Activated CD4-positive, alpha-beta T cell treated with anti-CD3 and anti-CD28 coated beads, Interleukin-2, amount 50 U/mL, for 1 hour (primary cell): ENCODE measurements at places on chromosomes 12 and 14.

DNA sequence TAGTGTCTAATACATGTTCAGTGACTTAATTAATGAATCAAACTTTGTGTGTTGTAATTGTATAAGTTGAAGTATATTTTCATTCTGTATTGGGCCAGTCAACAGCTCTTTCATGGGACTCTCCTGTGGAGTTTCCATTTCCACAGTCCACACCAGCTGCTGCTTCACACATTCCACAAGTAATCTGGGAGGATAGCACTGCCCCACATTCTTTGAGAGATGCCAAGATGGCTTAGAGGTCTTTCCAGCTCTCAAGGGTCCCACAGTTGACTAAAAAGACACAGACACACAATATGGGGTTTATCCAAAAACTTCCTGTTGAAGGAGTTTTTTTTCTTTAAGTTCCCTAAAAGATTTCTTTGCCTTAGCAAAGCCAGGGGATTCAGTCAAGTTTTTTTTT is 408.3 kb downstream of the AACS start:
- no peak for DNase-seq

- DNase-seq = no peak
Observed at GRCh38 chr14:75191100-75191499, 14.7 kb upstream of the TMED10 start.

DNA sequence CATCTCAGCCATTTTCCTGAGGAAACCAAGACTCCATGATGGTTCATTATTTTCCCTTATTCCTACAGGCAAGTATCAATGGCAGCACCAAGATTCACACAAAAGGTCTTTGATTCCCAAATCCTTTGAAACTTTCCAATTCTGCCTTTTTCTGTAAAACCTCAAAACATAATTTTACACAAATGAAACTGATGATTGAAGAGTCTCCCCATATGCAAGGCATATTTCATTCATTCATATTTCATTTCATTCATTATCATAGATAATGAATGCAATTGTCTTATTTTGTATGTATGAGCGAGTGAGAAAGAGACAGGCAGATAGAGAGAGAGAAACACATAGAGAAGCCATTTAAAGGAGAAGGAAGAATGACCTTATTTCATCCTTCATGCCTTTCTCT is 172.8 kb downstream of the BTG1 start:
- no peak for DNase-seq

GRCh38 chr14:26132061-26132645 is 465.7 kb downstream of the NOVA1 start:
- no peak for DNase-seq

- no peak for DNase-seq
Observed at GRCh38 chr12:86257134-86257533, 943 bp upstream of the MGAT4C start.

DNA sequence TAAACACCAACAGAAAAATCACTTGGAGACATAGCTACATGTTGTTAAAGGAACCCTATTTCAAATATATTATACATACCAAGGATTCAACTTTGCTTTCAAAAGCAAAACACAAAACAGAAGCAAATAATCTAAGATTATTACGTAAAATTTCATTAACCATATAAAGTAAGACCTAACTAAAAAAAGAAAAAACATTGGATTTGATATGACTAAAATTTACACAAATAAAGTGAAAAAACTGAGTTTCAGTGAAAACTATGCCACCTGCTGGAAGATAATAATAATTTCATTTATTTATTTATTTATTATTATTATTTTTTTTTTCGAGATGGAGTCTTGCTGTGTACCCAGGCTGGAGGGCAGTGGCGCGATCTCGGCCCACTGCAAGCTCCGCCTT is 45.2 kb downstream of the WDHD1 start:
- DNase-seq = no peak

- DNase-seq = no peak
Observed at GRCh38 chr12:52837413-52837741, 3.3 kb upstream of the KRT79 start.

DNA sequence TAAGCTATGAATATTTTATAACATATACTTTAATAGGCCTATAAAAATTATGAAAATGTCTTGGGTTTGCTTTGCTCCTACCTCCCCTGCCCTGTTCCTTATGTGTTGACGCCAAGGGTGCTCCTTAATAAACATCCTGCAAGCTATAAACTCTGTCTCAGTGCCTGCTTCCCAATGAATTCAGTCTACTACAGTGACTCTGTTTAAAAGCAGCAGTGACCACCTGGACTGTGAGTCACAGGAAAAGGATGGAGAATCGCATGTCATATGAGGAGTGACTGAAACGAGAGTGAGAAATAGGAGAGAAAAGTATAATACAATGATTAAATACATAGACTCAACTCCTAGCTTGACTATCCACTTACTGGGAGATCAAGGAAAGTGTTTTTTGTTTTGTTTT is 41.1 kb upstream of the CFAP54 start:
- DNase-seq = no peak

GRCh38 chr12:120075034-120075616 is 41.4 kb downstream of the RAB35 start:
- DNase-seq = no peak

- no peak for DNase-seq
Observed at GRCh38 chr12:92796650-92797049, 93.9 kb downstream of the PLEKHG7 start.

GRCh38 chr14:88838015-88838414 is 13.6 kb downstream of the TTC8 start:
- no peak for DNase-seq

GRCh38 chr12:92784797-92785562 is 82.2 kb downstream of the PLEKHG7 start:
- no peak for DNase-seq

DNA sequence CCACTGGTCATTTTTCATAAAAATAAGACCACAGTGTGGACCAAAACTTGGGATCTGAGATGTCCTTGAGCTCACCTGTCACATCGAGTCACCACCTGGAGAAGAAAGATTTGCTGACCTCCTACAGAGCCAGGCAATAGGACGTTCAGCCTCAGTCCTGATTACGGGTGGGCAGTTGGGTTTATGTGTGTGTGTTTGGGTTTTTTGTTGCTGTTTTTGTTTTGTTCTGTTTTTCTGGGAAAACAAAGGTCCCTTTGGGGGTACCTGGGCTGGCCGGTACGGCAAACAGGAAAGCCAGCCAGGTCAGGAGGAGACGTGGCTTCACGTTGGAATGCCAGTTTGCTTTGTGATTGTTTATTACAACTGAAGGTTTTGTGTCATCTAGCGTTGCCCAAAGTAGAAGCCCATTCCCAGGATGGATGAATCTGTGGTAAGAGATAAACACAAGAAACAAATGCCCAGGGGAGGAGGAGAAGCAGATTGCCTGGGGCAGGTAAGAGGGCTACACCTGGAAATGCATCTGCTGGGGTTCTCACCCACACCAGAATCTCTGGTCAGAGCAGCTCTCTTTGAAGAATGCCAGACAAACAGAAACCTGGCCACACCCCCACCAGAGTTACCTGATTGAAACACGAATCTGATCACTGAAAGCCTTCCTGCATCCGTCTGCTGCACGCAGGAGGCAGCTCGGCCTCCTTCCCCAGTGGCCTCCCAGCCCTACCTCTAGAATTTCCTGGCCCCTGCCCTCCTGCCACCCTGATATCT is 100.1 kb upstream of the DIO3 start:
- DNase-seq = no peak

GRCh38 chr14:34782031-34782430 is 67.6 kb upstream of the CFL2 start:
- no peak for DNase-seq

DNA sequence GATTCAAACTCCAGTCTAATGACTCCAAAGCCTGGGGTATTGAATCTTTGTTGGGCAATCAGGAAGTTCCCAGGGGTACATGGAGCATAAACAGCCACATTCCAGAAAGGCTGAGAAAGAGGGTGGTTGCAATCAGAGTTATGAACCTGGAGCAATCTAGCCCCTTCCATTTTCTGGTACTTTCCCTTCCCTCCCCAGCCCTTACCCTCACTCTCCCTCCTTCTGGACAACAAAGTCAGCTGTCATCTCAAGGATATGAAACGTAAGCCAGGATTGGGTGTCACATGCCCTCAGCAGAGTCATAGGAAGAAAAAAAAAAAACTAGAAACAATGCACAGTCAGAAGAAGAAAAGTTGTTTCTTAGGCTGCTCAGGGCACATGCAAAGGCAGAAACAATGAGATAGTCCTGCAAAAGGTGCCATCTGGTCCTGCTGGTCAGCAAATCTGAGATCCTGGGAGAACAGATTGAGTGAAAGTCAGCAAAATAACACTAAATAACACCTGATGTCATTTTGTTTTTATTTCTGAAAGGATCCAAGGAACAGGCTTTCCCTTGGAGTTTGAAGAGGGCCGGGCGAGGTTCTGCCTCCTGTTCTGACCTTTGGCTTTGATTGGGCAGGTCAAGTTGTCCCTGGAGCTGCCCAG is 27.1 kb downstream of the TMEM229B start:
- no peak for DNase-seq

- no peak for DNase-seq
Observed at GRCh38 chr12:95884998-95885397, 26.2 kb downstream of the SNRPF start.

DNA sequence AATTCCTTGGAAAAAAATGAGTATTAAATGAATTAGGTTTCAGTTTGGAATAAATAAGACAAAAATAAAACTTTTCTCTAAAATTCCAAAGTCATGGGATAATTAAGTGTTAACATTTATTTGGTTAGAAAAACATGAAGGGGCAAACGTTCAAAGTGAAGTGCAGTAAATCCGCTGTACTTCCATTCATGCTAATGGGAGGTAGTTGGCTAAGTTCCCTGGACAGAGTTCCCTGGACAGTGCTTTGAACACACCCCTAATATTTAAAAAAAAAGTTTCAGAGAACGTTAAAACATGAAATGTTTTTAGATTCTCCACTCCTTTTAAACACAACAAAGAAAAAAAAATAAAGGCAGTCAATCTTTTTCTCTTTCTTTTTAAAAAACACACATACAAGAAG is 16.3 kb downstream of the ALX1 start:
- DNase-seq = no peak

- peak; percentile 50 for DNase-seq
Observed at GRCh38 chr12:121787063-121788025, 6.1 kb downstream of the RHOF start.

- DNase-seq = no peak
Observed at GRCh38 chr12:103731539-103731938, 109.5 kb downstream of the NT5DC3 start.

DNA sequence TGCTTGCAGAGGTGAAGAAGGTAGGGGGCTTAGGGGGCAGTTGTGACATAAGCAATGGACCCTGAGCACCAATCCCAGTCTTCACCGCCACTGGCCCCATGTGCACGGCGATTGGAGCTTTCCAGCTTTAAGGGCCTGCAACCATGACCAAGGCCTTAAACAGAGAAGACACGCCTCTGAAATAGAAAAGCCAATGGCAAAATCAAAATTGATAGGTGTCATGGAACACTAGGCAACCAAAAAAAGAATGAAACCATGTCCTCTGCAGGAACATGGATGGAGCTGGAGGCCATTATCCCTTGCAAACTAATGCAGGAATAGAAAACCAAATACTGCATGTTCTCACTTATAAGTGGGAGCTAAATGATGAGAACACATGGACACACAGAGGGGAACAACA is 146.3 kb downstream of the SCARB1 start:
- no peak for DNase-seq

GRCh38 chr14:50344876-50345563 is 32.9 kb downstream of the DMAC2L start:
- DNase-seq = no peak

- no peak for DNase-seq
Observed at GRCh38 chr12:52730383-52730782, 27.1 kb upstream of the KRT77 start.

GRCh38 chr12:442235-442884 is 17.4 kb upstream of the B4GALNT3 start:
- DNase-seq = peak; percentile 43

DNA sequence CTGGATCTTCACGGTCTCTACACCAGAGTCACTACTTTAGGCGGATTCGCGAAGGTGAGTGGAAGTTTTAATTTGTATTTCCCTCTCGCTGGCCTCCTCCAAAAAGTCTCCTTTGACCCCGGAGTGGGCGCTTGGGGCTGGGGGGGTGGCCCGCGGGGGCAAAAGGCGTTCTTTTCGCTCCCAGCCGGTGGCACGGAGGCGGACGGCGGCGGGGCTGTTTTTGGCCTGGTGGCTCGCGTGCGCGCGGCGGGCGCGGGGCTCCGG is 510 bp downstream of the ARID2 start:
- no peak for DNase-seq

- no peak for DNase-seq
Observed at GRCh38 chr12:109099431-109100020, 2.1 kb downstream of the UNG start.

DNA sequence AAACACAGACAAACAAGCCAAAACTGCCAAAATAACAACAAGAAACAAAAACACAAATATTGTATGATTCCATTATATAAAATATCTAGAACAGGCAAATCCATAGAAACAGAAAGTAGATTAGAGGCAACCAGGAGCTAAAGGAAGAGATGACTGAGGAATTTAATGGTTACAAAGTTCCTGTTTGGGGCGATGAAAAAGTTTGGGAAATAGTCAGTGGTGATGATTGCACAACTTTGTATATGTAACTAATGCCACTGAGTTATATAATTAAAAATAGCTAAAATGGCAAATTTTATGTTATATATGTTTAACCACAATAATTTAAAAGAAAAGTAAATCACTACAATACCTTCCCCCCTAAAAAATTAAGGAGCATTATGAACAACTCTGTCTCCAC is 24.5 kb downstream of the GNPTAB start:
- no peak for DNase-seq

GRCh38 chr12:109191621-109192250 is 75.3 kb downstream of the ACACB start:
- no peak for DNase-seq

DNA sequence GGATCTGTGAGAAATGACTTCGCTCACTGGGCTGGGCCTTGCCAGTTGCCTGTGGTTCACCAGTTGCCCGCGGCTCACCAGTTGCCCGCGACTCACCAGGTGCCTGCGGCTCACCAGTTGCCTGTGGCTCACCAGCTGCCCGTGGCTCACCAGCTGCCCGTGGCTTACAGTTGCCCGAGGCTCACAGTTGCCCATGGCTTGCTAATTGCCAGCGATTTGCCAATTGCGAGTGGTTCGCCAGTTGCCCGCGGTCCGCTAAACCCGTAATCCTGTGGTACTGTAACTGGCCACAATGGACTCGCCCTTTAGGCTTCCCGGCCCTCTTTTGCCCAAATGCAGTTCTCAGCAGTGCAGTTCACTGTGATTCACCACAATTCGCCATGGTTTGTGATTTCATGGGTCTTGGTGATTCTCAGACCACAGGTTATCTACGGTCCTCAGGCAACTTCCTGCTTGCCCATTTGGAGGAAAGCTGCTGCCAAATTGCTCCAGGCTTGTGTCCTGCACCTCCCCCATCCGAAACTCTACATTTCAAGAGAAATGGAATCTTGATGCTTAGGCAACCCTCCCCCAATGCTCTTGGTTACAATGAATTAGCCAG is 15.0 kb upstream of the MEG3 start:
- DNase-seq = no peak
